Lung (tissue), 17 donors: ENCODE measurements at places on chromosomes 16 and 17. TPM values are rescaled to one million over a fixed set of nuclear protein-coding genes. Genes with fewer than 3 reads are reported as not detected.

DNA sequence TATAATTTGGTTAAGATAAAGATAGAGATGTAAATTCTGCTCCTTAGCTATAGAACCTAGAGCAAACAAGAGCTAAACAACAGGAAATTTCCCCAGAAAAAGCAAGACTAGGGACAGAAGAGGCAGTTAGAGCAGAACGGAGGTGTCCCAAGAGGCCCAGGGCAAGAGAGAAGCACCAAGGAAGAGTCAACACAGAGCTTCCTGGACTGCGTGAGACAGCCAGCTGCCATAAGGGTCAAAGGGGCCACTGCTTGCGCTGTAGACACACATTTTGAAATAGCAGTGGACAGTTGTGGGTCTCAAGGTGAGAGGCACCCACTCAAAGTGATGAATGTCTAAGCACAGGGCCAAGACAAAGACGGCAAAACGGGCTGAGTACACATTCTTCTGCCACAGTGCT, 156.6 kb downstream of the PARN start:
- no peak for DNase-seq
- no peaks in the 10 kb centered on the region for H3K27me3 ChIP-seq
- no peak overlapping the region for H3K27ac ChIP-seq

- H3K4me1 ChIP-seq, result no peaks in the 10 kb centered on the region
- no peaks in the 10 kb centered on the region for H3K27me3 ChIP-seq
- H3K4me3 ChIP-seq, result no peak overlapping the region
- H3K27ac ChIP-seq, result no peak overlapping the region
Measured at GRCh38 chr16:10031473-10031872, 150.8 kb downstream of the GRIN2A start.

Gene KRT16
- total RNA-seq, result not detected

DNA sequence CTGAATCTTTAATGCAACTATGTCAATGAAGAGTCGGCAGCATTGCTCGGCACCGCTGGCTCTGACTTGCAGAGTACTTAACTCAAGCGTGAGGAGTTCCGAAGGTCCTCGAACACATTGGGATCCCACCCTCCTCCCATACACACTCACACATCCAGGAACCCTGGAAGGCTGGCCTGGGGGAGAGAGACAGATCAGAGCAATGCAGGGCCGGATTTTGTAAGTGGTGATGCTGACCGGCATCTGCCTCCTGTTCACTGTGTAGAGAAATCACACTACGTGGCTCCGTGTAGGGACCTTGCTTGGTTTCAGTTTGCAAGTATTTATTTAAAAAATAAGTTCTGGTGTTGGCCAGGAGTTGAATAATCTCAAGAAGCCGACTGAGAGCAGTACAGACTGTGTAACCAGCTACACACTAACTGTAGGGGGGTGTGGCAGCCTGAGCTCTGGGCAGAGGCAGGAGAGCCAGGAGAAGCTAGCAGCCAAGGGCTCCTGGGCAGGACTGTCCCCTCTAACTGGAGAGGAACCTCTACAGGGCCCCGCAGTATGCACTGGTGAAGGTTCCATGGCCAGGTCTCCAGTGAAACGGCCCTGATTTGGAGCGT, 190.2 kb upstream of the TNRC6C start:
- no peak for DNase-seq
- no peak overlapping the region for H3K4me3 ChIP-seq
- no peaks in the 10 kb centered on the region for H3K36me3 ChIP-seq

DNA sequence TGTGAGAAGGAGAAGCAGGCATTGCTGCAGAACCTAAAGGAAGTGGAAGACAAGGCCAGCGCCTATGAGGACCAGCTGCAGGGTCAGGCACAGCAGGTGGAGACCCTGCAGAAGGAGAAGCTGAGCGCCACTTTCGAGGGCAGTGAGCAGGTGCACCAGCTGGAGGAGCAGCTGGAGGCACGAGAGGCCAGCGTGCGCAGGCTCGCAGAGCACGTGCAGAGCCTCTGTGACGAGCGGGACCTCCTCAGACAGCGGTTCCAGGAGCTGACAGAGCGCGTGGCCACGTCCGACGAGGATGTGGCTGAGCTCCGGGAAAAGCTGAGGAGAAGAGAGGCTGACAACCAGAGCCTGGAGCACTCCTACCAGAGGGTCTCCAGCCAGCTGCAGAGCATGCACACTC, 41.5 kb downstream of the PLD6 start:
- H3K4me1 ChIP-seq, result no peaks in the 10 kb centered on the region
- peaks cover 73% of the 10 kb centered on the region for H3K36me3 ChIP-seq
- H3K27me3 ChIP-seq, result no peaks in the 10 kb centered on the region

Gene CNTD1
- total RNA-seq, result 0.92 TPM

GRCh38 chr17:27430882-27431491, 25.3 kb upstream of the KSR1 start:
- H3K27ac ChIP-seq, result no peak overlapping the region
- peak; percentile 35 for DNase-seq
- no peaks in the 10 kb centered on the region for H3K27me3 ChIP-seq
- no peaks in the 10 kb centered on the region for H3K4me1 ChIP-seq
- no peaks in the 10 kb centered on the region for H3K36me3 ChIP-seq
- no peak overlapping the region for H3K4me3 ChIP-seq

DNA sequence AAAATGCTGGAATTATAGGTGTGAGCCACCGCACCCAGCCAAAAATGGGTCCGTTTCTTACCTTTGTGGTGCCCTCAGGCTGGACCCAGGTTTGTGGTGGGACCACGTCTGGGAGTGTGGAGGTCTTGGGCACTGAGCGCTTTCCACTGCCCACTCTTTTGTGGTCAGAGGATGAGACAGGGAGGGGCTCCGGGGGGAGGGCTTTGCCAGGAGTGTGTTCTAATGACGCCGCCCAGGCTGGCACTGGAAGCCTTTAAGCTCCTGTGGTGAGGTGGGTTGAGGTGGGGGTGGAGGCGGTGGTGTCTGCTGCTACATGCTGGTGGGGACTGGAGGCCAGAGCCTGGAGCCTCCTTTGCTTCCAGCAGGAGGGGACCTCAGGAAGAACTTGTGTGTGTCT, 12.8 kb upstream of the ADCY7 start:
- H3K27ac ChIP-seq, result no peak overlapping the region
- H3K4me1 ChIP-seq, result peaks cover 5% of the 10 kb centered on the region
- no peak overlapping the region for H3K4me3 ChIP-seq
- no peaks in the 10 kb centered on the region for H3K36me3 ChIP-seq
- no peaks in the 10 kb centered on the region for H3K27me3 ChIP-seq

- no peak overlapping the region for H3K4me3 ChIP-seq
- peak overlapping the region; percentile 61 for H3K27ac ChIP-seq
- peak; percentile 97 for DNase-seq
- H3K36me3 ChIP-seq, result no peaks in the 10 kb centered on the region
- H3K4me1 ChIP-seq, result no peaks in the 10 kb centered on the region
- H3K27me3 ChIP-seq, result no peaks in the 10 kb centered on the region
Measured at GRCh38 chr16:69481901-69482341, 57.5 kb downstream of the CYB5B start.

GRCh38 chr17:55285340-55286301, 20.9 kb downstream of the HLF start:
- peak; percentile 96 for DNase-seq
- H3K4me3 ChIP-seq, result no peak overlapping the region
- no peaks in the 10 kb centered on the region for H3K27me3 ChIP-seq

Gene ARMC5
- 16.7 TPM for total RNA-seq

DNA sequence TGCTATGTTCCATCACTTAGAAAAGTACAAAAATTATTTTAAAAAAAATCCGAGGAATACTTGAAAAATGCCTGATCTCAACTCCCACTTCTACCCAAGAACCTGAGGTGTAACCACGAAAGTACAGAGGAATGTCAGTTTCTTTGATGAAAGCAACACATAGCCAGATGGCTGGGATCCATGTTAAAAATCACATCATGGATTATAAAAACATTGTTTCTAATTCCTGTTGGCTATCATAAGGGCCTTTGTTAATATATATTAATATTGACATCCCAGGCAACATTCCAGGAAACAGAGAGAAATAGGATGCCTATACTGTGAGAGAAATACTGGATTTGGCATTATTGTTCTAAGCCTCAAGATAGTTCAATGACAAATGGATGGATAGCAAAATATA, 115.3 kb downstream of the SKAP1 start:
- no peaks in the 10 kb centered on the region for H3K36me3 ChIP-seq
- no peak for DNase-seq
- no peaks in the 10 kb centered on the region for H3K4me1 ChIP-seq
- H3K27ac ChIP-seq, result no peak overlapping the region
- H3K4me3 ChIP-seq, result no peak overlapping the region

- no peak overlapping the region for H3K27ac ChIP-seq
- no peaks in the 10 kb centered on the region for H3K36me3 ChIP-seq
Measured at GRCh38 chr16:4385066-4385788, 13.6 kb downstream of the VASN start.

Gene ST6GALNAC2
- 20.8 TPM for total RNA-seq

Gene C16orf54
- total RNA-seq, result 3.1 TPM

Gene SLC7A6
- 25.8 TPM for total RNA-seq

- peaks cover 4% of the 10 kb centered on the region for H3K4me1 ChIP-seq
- peak; percentile 75 for DNase-seq
- peaks cover 13% of the 10 kb centered on the region for H3K36me3 ChIP-seq
Measured at GRCh38 chr17:40122999-40123810, 1.4 kb downstream of the MSL1 start.

Gene CBFA2T3
- 11.8 TPM for total RNA-seq

Gene CPNE7
- 0.65 TPM for total RNA-seq

DNA sequence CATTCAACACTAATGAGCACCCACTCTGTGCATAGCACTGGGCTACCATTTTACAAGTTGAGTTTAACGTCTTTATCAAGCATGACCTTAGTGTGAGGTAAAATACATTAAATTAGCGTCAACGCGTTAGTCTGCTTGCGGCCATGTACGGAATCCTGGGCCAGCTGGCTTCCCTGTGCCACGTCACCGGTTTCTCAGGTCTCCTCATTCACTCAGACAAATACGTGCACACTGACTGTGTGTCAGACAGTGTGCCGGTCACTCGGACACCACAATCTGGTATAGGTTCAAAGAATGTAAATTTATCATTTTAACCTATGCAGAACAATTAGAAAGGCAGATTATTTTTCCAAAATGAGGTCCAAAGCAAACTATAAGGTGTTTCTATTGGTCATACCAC, 21.4 kb upstream of the YWHAE start:
- H3K27ac ChIP-seq, result no peak overlapping the region
- no peaks in the 10 kb centered on the region for H3K27me3 ChIP-seq
- peaks cover 6% of the 10 kb centered on the region for H3K4me1 ChIP-seq
- no peak for DNase-seq
